ENCODE measurements at places on chromosomes 1 and 21.

- DNase-seq, result no peak
These were observed 10.2 kb downstream of the CPT2 start for GRCh38 chr1:53206735-53207379.

DNA sequence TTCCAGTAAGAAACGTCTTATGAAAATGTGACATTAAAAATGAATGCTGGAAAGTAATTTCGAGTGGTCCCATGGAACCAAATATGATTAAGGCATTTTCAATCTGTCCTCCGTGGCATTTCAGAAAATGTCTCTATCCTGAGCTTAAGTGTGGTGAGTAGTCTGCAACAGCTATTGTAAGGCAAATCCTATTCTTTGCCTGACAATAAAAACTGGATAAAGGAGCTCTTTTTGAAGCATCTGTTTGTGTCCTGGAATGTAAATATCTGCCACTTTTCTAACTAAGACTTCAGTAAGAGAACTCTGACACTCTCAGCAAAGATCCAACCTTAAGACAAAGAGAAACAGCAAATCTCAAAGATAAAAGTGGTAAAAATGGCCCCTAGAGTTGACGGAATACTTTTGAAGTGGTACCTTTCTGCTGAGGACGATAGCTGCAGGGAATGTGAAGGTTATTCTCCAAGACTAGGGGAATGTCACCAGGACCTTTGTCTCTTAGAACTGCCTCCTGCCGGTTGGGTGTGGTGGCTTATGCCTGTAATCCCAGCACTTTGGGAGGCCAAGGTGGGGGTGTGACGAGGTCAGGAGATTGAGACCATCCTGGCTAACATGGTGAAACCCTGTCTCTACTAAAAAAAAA lies 486.7 kb upstream of the ZP4 start:
- no peak for DNase-seq

GRCh38 chr1:42936309-42937078 lies 22.2 kb downstream of the SLC2A1 start:
- DNase-seq, result peak; percentile 87

- no peak for DNase-seq
These were observed 8.1 kb upstream of the ACOT7 start for GRCh38 chr1:6401673-6402072.

DNA sequence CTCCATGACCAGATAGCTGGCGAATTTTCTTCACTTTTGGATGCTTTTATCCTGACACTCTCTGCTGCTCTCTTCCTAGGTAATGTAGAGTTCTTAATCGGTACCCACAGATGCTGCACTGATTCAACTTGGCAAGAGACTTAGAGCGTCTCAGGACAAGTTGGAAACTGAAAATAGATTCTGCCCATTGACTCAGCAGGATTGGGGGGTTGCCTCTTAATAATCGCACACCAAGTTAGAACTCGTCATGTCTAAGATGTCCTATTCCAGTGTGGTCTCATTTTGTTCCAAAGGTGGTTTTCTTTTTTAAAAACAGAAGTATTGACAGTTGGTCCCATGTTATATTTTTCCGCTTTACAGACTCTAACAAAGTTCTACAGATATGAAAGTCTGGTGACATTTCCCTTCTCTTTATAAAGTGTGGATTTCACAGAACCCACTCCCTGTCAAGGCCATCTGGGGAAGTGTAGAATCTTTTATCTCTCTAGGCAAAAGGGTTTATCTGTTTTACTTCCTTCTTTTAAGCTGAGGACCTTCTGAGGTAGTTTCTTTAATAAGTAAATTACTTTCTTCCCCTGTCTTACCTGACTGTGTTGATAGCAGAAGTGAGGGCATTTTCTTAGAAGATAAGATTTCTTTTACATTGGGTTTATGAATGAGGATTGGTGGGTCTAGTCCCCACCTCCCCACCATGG lies 12.1 kb upstream of the DIPK1A start:
- DNase-seq, result no peak

DNA sequence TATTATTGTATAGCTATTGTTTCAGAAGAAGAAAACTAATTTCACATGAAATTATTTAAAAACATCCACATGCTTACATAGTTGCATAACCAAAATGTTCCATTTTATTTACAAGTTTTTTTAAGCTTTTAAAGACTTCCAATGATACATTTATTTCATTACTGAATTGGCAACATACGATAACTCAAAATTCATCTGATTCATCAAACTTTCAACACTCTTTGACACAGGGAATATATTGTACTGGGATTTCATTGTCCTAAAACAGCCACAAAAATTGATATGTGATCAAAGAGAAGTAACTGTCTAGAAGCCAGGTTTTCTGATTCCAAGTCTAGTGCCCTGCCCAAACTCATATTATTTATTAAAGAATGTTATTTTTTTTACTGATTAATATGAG lies 131.4 kb upstream of the USP24 start:
- no peak for DNase-seq

DNA sequence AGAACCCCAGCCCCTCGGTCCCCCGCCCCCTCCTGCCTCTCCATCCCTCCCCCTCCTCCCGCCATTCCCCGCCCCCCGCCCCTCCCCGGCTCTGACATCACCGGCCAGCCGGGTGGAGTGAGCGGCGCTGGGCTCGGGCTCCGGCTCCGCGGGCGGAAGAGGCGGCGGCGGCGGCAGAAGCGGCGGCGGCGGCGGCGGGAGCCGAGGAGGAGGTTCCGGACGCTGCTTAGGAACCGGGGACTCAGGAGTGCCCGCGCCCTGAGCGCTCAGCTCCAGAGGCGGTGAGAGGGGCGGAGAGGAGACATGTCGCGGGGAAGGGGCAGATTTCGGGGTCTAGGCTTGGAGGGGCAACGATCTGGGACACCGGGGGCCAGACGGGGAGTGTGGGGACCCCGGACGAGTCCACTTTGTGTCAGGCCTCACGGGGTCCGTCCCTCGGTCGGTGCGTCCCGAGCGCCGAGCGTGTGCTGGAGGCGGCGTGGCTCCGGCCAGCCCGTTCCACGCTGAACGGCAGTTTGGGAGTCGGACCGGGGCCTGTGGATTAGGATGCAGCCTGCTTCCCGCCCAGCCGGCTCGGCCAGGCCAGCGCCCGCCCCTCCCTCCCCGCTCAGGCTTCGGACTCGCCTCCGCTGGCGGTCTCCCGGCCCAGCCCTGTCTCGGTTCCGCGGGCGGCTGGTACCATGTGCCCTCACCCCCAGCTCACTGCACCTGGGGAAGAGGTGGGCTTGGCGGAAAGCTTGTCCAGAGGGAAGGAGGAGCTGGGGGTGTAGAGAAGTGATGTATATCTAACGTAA lies at the start of gene PEA15:
PEA15 (plus strand) TSS at position 143 of the 794 bp plus-strand sequence. CDS start 6,161 bp downstream, outside the sequence.
- peak; percentile 94 for DNase-seq

DNA sequence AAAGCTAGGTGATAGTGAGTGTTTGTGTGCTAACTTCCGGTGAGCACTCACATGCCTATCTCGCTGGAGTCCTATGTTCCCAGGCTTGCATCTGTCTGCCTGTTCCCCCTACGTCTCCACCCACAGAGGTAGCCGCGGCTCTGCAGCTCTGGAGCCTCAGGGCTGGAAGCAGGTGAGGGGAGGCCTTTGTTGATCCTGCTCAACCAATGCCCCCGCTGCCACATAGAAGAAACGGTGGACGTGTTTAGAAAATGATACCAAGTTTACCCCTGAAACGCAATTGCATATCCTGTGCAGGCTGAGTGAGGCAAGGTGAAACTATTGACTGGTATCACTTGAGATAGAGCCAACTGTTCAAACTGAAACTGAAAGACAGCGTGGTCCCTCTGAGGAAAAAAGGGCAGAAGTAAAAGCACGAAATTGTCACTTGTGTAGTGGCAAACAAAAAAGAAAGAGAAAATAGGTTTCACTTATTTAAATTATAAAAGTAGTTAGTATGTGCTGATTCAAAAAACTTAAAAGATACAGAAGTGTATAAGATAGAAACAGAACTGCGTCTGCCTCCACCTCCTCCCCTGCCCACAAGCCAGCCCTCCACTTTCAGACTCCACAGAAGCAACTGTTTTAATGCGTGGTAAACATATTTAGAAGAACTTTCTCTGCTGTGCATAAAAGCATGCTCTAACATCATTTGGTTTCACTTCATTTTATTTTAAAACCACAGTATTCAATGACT lies 38.6 kb upstream of the ETS2 start:
- DNase-seq, result no peak

DNA sequence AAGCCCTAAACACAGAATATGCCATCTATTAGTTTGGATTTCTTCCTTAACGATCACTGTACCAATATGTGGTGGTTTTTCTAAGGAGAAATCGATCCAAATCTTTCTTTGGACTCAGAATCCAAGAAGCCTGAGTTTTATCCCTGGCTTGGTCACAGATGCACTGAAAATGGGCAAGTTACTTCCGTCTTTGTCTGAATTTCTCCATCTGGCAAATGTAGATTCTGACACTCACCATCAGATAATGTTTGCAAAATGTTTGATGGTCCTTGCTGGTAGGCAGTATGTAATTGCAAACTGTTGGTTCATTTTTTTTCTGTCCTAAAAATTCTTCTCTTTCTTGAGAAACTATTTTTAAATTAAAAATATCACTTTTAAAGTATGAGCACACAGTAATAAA lies 115.0 kb downstream of the TSEN15 start:
- no peak for DNase-seq

GRCh38 chr1:61092642-61093041 lies 10.3 kb downstream of the NFIA start:
- DNase-seq, result no peak

- DNase-seq, result no peak
These were observed 87.4 kb upstream of the NGF start for GRCh38 chr1:115425442-115425841.

DNA sequence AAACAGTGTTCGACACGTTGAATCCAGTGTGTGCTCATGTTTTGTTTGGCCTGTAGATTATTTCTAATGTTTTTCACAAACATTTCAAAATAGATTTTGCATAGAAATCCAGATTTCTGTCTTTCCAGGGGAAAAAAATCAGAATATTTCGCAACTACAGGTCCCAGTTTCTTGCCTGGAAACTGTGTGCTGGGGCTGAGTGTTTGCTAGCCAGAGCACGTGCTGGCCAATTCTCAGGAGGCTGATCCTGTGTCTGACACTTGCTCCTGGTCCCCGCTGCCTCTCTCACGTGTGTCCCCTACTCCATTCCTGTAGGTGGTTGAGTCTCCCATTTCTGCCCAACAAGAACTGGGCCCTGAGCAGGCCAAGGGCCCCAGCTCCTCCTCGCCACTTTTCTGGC lies 2.4 kb downstream of the MAB21L3 start:
- DNase-seq, result no peak

- DNase-seq, result peak; percentile 9
These were observed 58.0 kb downstream of the RBM11 start for GRCh38 chr21:14273736-14274538.

DNA sequence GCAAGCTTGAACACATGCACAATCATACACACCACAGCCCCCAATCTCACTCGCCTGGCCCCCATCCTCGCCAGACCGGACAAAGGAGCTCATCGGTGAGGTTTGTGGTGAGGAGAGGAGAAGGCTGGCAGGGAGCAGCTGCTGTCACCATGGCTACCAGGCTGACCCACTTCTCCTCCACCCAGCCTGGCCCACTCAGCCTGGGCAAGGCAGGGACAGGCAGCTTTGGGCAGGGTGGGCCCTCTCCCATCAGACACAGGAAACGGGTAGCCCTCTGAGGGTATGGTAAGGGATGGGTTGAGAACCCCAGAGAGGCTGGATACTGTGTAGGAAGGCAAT lies 15.9 kb downstream of the RIMS3 start:
- DNase-seq, result no peak
